ENCODE measurements at places on chromosomes 6 and 20. TPM values are rescaled to one million over a fixed set of nuclear protein-coding genes. Genes with fewer than 3 reads are reported as not detected.

Gene EPHA7
- not detected for polyA plus RNA-seq

Gene IPCEF1
- 16.5 TPM for polyA plus RNA-seq

Gene TUBB2B
- 0.15 TPM for polyA plus RNA-seq

Gene FOXC1
- polyA plus RNA-seq = 0.13 TPM

Gene BMP7
- not detected for polyA plus RNA-seq

Gene LY6G6F
- not detected for polyA plus RNA-seq

Gene CFAP206
- not detected for polyA plus RNA-seq

Gene KIAA0408
- 0.03 TPM for polyA plus RNA-seq

Gene NKX2-4
- not detected for polyA plus RNA-seq

Gene PCSK2
- polyA plus RNA-seq = not detected

Gene DEFB124
- polyA plus RNA-seq = not detected

Gene MARCKS
- 12.1 TPM for polyA plus RNA-seq
